A549 treated with Mapracorat at 1 μM for 4 hours (cell line): ENCODE measurements at places on chromosomes 6 and 20. TPM values are rescaled to one million over a fixed set of nuclear protein-coding genes. Genes with fewer than 3 reads are reported as not detected.

The C20orf96 gene
- 11.0 to 12.2 TPM (median 11.9 TPM) in 5 replicates for total RNA-seq

The CCHCR1 gene
- total RNA-seq: 6.2 to 7.8 TPM (median 7.3 TPM) in 5 replicates

The APOBEC2 gene
- not detected in 5 replicates for total RNA-seq

The DSP gene
- total RNA-seq: 33.2 to 49.8 TPM (median 44.1 TPM) in 5 replicates

The BMP2 gene
- total RNA-seq: 0.20 to 0.45 TPM (median 0.33 TPM) in 5 replicates

The OTOR gene
- not detected in 5 replicates for total RNA-seq

The PROKR2 gene
- not detected in 5 replicates for total RNA-seq
